Stimulated activated CD4-positive, alpha-beta T cell treated with anti-CD3 and anti-CD28 coated beads, Interleukin-15, amount 100 ng/mL, for 1 hour (primary cell): ENCODE measurements at places on chromosomes 3 and 15.

DNA sequence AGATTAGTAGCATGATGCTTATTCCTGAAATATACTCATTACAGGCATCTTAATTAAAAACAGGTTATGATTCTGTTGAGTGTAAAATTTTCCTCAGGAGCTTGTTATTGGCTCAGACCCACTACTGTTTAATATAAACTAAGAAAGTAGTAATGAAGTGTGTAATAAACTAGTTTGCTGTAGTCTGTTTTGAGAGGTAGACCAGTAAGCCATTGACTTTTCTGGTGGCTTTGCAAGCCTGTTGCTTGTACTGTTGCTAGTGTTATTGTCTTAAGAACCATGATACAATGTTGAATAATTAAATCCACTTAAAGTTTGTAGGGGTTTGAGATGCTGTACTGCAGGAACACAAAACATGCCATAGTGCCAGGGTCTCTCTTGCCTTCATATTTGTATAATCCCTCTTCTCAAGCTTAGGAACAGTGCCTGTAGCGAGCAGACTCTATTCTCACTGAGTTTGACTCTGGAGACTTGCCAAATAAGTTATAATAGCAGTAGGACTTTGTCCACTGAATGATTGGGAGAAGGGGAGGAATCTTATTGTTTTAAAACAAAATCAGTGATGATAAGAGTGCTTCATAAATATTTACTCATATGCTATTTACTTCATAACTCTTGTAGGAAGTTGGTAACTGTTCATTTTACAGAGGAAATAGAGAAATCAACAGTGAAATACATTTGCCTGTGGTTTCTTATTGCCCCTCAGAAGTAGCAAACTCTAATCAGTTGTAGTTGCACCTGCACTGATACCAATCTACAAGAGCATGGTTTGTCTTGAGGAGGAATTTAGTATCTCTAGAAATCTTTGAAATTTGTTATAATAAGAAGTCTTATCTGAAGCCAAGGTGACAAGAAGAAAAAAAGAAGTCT is 13.4 kb downstream of the TCF12 start:
- no peak for DNase-seq

DNA sequence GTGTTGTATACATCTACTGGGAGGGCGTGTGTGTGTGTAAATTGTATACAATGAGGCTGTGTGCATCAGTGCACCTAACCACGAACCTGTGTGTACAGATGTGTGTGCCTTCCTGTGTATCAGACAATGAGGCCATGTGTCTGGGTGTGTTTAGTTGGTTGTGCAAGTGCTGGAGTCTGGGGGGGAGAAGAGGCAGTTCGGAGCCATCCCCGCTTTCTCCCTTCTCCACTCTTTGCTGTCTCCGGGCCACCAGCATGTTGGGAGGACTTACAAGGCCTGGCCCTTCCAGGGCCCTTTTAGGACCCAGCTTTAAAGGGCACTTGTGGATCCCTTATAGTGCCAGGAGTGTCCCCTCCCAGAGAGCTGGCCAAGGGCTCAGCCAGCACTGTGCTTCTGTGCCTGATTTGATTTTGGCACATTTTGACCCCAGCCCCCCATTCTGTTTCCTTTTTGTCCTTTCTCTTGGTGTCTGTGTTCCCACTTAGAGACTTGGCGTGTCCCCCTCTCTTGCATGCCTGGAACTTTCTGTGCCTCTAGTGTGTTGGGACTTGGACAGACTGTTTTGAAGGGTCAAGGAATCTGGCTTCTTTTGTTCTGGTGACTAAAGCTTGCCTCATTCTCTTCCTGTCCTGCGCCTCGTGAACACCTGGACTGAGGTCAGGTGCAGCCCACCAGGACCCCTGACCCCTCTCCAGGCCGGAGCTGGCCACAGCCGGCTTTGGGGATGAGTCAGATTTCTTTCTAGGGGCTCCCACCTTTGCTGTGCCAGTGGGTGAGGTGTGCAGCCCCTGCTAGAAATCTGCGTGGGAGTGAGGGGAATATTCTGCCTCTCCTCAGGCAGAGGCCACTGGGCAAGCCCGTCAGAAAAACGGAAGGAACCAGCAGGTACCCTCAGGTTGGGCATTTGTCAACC is 1.5 kb downstream of the CTDSPL start:
- DNase-seq, result no peak

- no peak for DNase-seq
Measured at GRCh38 chr15:31371520-31372240, 45.0 kb downstream of the KLF13 start.

DNA sequence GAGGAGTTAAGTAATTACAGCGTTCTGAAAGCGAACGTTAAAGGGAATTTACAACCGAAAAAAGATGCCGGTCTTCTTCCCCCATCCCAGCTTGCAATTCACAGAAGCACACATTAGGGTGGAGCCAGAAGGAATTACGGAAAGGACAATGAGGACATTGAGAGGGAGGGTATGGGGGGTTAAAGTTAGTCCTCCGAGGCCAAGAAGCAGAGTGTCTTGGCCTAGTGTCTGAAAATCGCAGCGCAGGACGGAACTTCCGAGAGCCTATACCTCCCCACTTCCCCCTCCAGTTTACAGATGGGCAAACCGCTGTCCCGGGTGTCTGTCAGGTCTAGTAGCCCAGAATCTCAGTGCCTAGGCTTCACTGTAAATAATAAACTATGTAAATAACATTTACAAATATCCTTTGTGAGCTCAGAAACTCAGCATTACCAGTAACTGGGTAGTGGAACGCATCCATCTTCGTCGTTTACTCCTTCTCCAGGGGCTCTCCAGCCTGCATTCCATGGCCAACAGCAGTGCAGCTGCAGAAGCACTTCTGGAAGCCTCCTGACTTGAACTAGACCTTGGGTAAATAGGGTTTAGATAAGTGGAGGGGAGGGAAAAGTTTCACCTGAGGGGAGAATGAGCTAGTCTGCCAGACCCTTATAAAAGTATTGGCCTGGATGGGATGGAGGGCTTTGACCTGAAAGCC is 922 bp downstream of the ADPRH start:
- DNase-seq, result no peak

DNA sequence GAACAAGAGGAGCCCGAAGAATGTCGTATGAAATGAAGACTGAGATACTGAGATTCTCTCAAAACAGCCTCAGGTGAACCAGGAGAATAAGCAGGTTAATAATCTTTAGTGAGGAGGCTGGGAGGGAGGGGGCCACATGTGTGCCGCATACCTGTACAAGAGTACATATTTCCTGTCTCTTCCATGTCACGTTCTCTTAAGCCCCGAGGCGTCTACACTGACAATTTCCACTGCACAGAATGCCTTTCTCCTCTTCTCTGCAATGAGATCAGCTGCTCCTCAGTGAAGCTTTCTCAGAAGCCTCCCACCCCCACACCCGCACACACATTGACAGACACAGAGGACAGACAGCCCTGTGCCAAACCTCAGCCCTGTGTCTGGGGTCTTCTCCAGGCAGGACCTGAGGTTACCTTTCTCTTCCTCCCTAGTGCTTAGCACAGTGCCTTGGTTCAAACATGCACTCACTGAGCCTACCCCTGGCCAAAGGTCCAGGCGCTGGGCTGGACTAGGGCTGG is 55.4 kb downstream of the PDZRN3 start:
- DNase-seq, result no peak

GRCh38 chr3:10688126-10688525 is 127.9 kb upstream of the SLC6A11 start:
- DNase-seq, result no peak

- no peak for DNase-seq
Measured at GRCh38 chr15:66169023-66169422, 84.5 kb downstream of the MEGF11 start.

GRCh38 chr3:169072494-169072893 is 591.0 kb downstream of the MECOM start:
- no peak for DNase-seq
